ENCODE measurements at places on chromosomes 11 and 22.

GRCh38 chr11:94584978-94585377 lies 17.8 kb downstream of the PIWIL4 start:
- no peak for DNase-seq

DNA sequence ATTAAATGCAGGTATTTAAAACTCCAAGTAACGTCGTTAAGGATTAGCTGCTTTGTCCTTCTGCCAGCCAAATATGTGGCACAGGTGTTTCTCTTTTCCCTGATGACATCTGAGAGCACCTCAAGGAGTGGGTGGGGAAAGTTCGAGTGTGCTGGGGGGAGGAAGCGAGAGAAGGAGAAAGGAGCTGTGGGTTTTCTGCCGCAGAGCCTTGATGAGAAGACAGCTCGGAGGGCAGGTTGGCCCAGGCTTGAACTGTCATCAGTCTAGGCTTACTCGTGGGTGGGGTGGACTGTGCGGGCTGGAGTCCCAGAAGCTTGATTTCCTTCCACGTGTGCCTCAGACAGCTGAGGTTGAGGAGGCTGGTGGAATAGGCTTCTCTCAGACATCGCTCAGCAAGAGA lies 15.2 kb upstream of the SORL1-AS1 start:
- no peak for DNase-seq

GRCh38 chr11:121866754-121867153 lies 249.3 kb downstream of the BLID start:
- no peak for DNase-seq

GRCh38 chr11:14075118-14076078 lies 112.9 kb downstream of the SPON1 start:
- peak; percentile 15 for DNase-seq

DNA sequence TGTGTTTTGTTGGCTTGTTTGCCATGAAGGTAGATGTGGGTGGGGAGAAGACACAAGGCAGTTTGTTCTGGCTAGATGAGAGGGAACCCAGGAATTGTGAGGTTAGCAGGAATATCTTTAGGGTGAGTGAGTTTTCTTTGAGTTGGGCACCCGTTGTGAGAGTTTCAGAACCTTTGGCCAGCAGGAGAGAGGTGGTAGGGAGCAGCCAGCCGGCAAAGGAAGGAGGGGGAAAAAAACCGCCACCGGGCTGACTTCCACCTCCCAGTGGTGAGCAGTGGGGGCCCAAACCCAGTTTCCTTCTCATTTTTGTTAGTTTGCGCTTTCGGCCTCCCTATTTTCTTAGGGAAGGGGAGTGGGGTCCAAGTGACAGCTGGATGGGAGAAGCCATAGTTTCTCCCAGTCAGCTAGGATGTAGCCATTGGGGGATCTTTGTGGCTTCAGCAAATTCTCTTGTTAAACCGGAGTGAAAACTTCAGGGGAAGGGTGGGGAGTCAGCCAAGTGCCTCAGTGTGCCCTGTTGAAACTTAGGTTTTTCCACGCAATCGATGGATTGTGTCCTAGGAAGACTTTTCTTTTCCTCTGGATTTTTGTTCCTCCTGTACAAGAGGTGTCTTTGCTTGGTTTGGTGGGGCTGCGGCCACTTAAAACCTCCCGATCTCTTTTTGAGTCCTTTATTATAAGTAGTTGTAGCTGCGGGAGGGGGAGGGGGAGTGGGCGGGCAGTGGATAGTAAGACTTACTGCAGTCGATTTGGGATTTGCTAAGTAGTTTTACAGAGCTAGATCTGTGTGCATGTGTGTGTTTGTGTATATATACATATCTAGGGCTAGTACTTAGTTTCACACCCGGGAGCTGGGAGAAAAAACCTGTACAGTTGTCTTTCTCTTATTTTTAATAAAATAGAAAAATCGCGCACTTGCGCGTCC lies 1.1 kb upstream of the GCAT start:
- DNase-seq, result no peak

Data from stimulated activated CD4-positive, alpha-beta T cell treated with anti-CD3 and anti-CD28 coated beads, TNF-alpha, amount 100 ng/mL, for 4 hours (primary cell).